ENCODE measurements at places on chromosomes 7 and 10. TPM values are rescaled to one million over a fixed set of nuclear protein-coding genes. Genes with fewer than 3 reads are reported as not detected.
A peak's percentile ranks its signal among the peaks of the same experiment; 100 is the strongest.

CALML3 gene
- not detected for total RNA-seq

RET gene
- 1.4 TPM for total RNA-seq

HSPA12A gene
- 32.7 TPM for total RNA-seq

GOLGA7B gene
- total RNA-seq: 0.24 TPM

PTN gene
- total RNA-seq: 40.3 TPM

OR2A12 gene
- not detected for total RNA-seq

KCND2 gene
- 2.1 TPM for total RNA-seq

SORCS1 gene
- total RNA-seq: 1.2 TPM

VSIR gene
- 20.5 TPM for total RNA-seq

ADGRA1 gene
- 0.40 TPM for total RNA-seq

ATOH7 gene
- total RNA-seq: not detected

DNA sequence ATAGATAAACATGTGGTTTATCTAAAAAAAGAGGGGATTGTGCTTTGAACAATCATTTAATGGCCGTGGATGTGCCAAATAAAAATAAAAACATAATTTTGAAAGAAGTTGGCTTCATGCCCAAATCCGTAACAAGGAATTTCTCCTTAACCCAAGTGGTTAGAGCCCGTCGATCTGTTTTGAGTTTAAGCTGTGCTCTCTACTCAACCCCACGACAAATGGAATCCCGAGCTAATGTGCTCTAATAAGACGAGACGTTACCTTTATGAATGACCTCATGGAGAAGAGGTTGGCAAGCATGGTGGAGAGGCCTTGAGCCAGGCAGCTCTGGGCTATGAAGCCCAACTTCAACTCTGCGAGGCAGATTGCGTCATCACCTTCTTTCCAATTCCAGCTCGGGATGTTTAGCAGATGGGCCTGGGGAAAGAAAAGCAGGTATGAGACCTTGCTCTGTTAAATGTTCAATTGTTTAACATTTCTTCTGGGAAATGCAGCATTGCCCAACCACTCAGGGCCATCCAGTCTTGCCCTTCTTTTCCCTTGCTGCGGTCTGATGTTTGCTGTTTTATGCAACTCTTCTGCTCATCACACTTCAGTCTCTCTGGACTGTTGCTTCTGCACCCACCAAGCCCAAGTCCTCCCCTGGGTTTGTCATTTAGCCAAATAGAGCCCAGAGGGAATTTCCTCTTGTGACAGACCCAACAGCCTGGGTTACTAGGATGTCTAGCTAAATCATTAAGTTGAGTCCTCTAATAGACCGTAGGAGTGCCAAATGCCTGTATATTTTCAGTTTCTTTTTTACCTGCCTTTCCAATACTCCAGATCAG, 564.6 kb downstream of the KCNMA1 start:
- no peaks in the 10 kb centered on the region for H3K27me3 ChIP-seq
- no peak overlapping the region for H3K4me3 ChIP-seq
- DNase-seq: peak; percentile 51
- H3K27ac ChIP-seq: peak overlapping the region; percentile 70
- peaks cover 30% of the 10 kb centered on the region for H3K4me1 ChIP-seq
- no peaks in the 10 kb centered on the region for H3K36me3 ChIP-seq

DNA sequence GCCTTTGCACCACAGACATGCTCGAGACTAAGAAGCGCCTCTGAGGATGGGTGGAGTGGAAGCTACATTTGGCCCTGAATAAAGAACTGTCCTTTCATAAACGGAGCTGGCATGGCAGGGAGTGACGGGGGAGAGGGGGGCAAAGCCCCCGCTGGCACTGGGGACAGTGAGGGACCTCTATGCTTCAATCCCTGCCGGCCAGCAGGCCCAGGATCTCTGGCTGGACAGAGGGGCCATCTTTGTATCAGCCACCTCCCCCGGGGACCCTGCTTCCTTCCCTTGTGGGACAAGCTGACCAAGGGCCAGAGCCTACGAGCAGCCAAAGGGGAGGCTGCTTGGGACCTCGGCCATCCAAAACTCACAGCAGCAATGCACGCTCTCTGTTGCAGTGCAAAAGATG, 28.2 kb upstream of the ECHDC3 start:
- H3K27ac ChIP-seq: no peak overlapping the region
- no peaks in the 10 kb centered on the region for H3K4me1 ChIP-seq
- no peak overlapping the region for H3K4me3 ChIP-seq

DNA sequence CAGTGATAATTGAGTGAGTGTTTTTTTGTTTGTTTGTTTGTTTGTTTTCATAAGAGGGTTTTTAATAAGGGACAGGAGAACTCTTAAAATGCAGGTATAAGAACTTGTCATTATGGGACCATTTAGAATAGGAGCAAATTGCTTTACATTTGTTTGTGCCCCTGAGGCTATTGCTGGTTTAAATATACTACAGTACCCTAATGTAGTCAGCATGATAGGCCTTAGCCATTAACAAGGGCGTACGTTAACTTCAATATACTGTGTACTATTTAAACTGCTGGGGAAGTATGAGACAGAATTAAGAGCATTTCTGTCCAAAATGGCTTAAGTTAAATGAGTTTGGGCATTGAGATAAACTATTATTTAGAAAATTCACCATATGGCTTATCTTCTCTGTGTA, 26.2 kb downstream of the PRKAR2B start:
- no peaks in the 10 kb centered on the region for H3K4me1 ChIP-seq
- no peaks in the 10 kb centered on the region for H3K27me3 ChIP-seq
- no peak overlapping the region for H3K27ac ChIP-seq
- H3K4me3 ChIP-seq: no peak overlapping the region
- no peaks in the 10 kb centered on the region for H3K36me3 ChIP-seq

DNA sequence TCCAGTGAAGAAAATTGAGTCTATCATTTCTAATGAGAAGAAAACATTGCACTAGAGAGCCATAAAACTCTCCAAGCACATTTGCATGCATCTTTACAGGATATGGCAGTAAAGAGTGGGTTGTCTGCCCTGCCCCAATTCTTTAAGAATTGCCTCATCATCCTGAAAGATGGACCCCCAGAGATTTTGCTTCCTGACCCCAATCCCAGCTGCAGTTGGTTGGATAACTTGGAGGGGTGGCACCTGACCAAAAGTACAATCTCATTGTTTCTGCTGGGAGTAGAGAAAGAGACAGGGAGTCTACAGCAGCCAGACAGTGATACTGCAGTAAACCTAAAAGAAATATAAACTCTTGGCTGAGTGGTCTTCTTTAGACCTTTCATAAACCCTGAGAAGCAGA, 49.1 kb upstream of the ADCY1 start:
- no peak overlapping the region for H3K4me3 ChIP-seq
- H3K4me1 ChIP-seq: no peaks in the 10 kb centered on the region
- H3K27me3 ChIP-seq: no peaks in the 10 kb centered on the region
- no peak overlapping the region for H3K27ac ChIP-seq
- no peaks in the 10 kb centered on the region for H3K36me3 ChIP-seq

GRCh38 chr7:93838966-93839365, 51.6 kb downstream of the TFPI2 start:
- no peak for DNase-seq
- no peaks in the 10 kb centered on the region for H3K36me3 ChIP-seq
- H3K4me1 ChIP-seq: no peaks in the 10 kb centered on the region
- H3K27me3 ChIP-seq: no peaks in the 10 kb centered on the region

GRCh38 chr7:133545618-133546017, 292.7 kb downstream of the EXOC4 start:
- no peaks in the 10 kb centered on the region for H3K4me1 ChIP-seq
- H3K27ac ChIP-seq: no peak overlapping the region
- H3K36me3 ChIP-seq: no peaks in the 10 kb centered on the region
- no peak for DNase-seq

DNA sequence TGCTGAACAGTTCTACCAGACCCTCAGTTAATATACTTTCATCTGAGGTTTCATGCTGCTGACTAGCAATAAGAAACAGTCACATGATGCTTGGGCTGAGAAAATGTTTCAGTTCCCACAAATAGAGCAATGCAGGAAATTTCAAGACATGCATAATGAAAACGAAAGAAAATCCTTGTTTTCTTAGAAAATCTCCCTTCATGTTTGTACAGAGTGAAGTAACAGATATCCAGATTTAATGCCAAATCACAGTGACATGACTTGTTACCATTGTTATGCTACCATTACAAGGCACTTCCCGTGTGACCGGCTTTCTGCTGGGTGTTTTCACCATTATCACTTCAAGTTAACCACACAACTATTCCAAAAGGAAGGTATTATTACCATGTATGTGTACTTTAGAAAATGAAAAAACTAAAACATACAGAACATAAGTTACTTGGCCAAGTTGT, 121.7 kb downstream of the DOCK4 start:
- H3K4me1 ChIP-seq: no peaks in the 10 kb centered on the region
- H3K36me3 ChIP-seq: no peaks in the 10 kb centered on the region
- no peak overlapping the region for H3K27ac ChIP-seq
- no peak overlapping the region for H3K4me3 ChIP-seq

- no peak for DNase-seq
- H3K36me3 ChIP-seq: no peaks in the 10 kb centered on the region
- H3K4me1 ChIP-seq: peaks cover 9% of the 10 kb centered on the region
Measured at GRCh38 chr7:6536262-6537260, 14.7 kb downstream of the GRID2IP start.

GRCh38 chr7:24690251-24690650, 67.0 kb downstream of the GSDME start:
- H3K27me3 ChIP-seq: no peaks in the 10 kb centered on the region
- no peak overlapping the region for H3K4me3 ChIP-seq
- H3K4me1 ChIP-seq: no peaks in the 10 kb centered on the region
- no peak for DNase-seq
- no peak overlapping the region for H3K27ac ChIP-seq

DNA sequence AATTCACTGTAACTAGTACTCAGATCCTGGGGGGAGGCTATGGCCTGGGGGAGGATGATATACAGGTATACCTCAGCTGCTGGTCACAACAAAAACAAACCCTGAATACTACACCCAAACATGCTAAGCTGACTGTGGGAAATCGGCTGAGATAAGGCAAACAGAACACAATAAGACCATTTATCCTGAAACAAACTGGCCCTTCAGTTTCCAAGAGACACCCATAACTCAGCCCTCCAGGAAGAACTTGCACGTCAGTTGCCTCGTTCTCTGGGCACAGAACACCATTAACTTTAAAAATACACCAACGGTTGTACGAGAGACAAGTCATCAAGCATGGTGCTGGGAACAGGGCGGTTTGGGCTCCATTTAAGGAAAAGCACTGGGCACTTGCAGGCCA, 24.1 kb upstream of the KCNMA1 start:
- no peak overlapping the region for H3K27ac ChIP-seq
- H3K4me3 ChIP-seq: no peak overlapping the region
- no peaks in the 10 kb centered on the region for H3K27me3 ChIP-seq
- H3K4me1 ChIP-seq: no peaks in the 10 kb centered on the region
- H3K36me3 ChIP-seq: no peaks in the 10 kb centered on the region
- DNase-seq: no peak

GRCh38 chr7:139111811-139112301, 2.3 kb upstream of the ZC3HAV1 start:
- no peak overlapping the region for H3K4me3 ChIP-seq
- peaks cover 10% of the 10 kb centered on the region for H3K4me1 ChIP-seq
- H3K27me3 ChIP-seq: no peaks in the 10 kb centered on the region

- DNase-seq: no peak
- H3K27ac ChIP-seq: no peak overlapping the region
- no peaks in the 10 kb centered on the region for H3K27me3 ChIP-seq
- H3K36me3 ChIP-seq: no peaks in the 10 kb centered on the region
Measured at GRCh38 chr10:100508691-100509150, 10.9 kb downstream of the SEC31B start.

GRCh38 chr7:113831556-113831955, 87.3 kb downstream of the PPP1R3A start:
- no peaks in the 10 kb centered on the region for H3K4me1 ChIP-seq
- no peak overlapping the region for H3K4me3 ChIP-seq
- no peaks in the 10 kb centered on the region for H3K36me3 ChIP-seq
- no peak for DNase-seq

GRCh38 chr7:107453388-107453787, 16.5 kb upstream of the GPR22 start:
- no peaks in the 10 kb centered on the region for H3K36me3 ChIP-seq
- no peaks in the 10 kb centered on the region for H3K4me1 ChIP-seq
- H3K27me3 ChIP-seq: no peaks in the 10 kb centered on the region
- DNase-seq: no peak
- no peak overlapping the region for H3K27ac ChIP-seq

GRCh38 chr10:97584060-97584797, at the start of gene HOGA1:
Gene HOGA1, plus strand, starts transcription at chr10:97584389. Its CDS starts 315 bp downstream, at chr10:97584704.
- H3K4me1 ChIP-seq: peaks cover 6% of the 10 kb centered on the region
- DNase-seq: peak; percentile 72
- H3K36me3 ChIP-seq: no peaks in the 10 kb centered on the region

DNA sequence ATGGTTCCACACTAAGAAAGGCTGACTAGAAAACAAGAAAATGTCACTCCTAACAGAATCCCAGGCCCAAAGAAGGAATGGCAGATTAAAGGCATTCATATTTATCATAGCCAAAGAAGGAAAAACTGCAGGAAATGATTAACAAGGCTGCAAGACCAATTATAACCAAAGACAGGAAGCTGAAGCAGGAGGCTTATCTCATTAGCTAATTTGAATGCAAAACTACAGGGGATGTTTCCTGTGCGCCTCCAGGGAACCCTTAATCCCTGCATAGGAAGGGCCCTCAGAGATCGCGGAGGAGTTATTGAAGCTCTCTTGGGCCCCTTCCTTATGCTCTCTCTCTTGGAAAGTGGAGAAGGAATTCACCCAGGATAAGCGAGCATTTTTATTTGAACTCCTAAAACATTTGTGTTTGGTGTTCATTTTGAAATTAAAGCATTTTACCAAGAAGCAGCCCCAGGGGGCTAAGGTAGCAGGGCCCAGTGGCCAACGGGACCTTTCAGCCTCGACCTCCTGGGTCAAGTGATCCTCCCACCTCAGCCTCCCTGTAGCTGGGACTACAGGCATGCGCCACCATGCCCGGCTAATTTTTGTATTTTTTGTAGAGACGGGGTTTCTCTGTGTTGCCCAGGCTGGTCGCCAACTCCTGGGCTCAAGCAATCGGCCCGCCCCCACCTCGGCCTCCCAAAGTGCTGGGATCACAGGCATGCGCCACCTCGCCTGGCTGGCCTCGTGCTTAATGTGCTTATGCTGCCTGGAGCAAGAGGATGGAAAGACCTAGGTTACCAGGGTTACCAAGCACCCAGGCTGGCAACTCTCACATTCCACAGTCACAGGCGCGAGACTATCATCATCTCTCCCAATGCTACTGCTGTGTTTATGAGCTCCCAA, 24.1 kb upstream of the PROSER2 start:
- DNase-seq: no peak
- H3K27ac ChIP-seq: no peak overlapping the region
- H3K4me1 ChIP-seq: no peaks in the 10 kb centered on the region
- no peaks in the 10 kb centered on the region for H3K36me3 ChIP-seq
- no peak overlapping the region for H3K4me3 ChIP-seq
- no peaks in the 10 kb centered on the region for H3K27me3 ChIP-seq

- H3K27me3 ChIP-seq: no peaks in the 10 kb centered on the region
- no peaks in the 10 kb centered on the region for H3K36me3 ChIP-seq
- DNase-seq: peak; percentile 44
- H3K27ac ChIP-seq: no peak overlapping the region
- H3K4me3 ChIP-seq: no peak overlapping the region
Measured at GRCh38 chr10:97701438-97702069, 12.0 kb upstream of the MARVELD1 start.

- no peaks in the 10 kb centered on the region for H3K36me3 ChIP-seq
- H3K4me3 ChIP-seq: no peak overlapping the region
- H3K27me3 ChIP-seq: no peaks in the 10 kb centered on the region
- H3K4me1 ChIP-seq: no peaks in the 10 kb centered on the region
Measured at GRCh38 chr10:51815723-51816122, 116.3 kb upstream of the CSTF2T start.
